Suprapubic skin (tissue), 4 donors: ENCODE measurements at places on chromosomes 2 and 18. TPM values are rescaled to one million over a fixed set of nuclear protein-coding genes. Genes with fewer than 3 reads are reported as not detected.

The SLC8A1 gene
- total RNA-seq, result 14.4 TPM

The CDK15 gene
- 0.38 TPM for total RNA-seq

The KIF1A gene
- 2.9 TPM for total RNA-seq

The UGT1A3 gene
- not detected for total RNA-seq

The TRIB2 gene
- 34.2 TPM for total RNA-seq

The GKN1 gene
- total RNA-seq, result not detected

The ZBTB7C gene
- total RNA-seq, result 50.6 TPM

The ASIC4 gene
- not detected for total RNA-seq

DNA sequence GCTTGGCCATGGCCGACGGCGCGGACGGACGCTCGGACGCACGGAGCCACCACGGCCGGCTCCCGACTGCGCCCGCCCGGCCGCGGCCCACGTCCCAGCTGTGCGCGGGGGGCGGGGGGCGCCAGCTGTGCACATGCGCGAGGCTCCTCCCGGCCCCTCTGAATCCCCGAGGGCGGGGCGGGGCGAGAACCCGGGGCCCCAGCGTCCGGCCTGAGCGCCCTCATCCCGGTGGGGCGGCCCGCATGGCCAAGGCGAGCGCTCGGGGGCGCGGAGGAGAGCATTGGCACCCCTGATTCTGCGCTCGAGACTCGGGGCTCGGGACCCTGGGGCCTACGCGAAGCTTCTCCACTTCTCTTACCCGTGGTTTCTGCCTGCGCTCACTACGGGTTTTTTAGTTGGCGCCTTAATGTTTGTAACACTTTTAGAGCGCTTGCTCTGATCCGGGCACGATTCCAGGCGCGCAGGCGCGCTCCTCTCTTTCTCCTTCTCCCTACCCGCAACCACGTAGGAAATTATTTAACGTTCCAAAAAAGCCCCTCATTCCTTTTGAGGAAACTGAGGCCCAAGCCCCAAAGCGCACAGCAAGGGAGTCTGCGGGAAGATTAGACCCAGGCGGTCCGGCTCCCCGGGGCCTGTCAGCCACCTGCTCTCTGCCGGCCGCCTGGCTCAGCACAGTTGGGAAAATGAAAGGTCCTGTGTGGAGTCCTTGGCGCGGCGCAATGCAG, at the start of gene PXDN:
Gene PXDN, minus strand, starts transcription at position 70 of the 725 bp plus-strand sequence. Its CDS starts 60 bp downstream, at position 10.
- peaks cover 63% of the 10 kb centered on the region for H3K27me3 ChIP-seq
- no peaks in the 10 kb centered on the region for H3K36me3 ChIP-seq
- DNase-seq, result peak; percentile 79

- H3K27me3 ChIP-seq, result no peaks in the 10 kb centered on the region
- no peak overlapping the region for H3K4me3 ChIP-seq
- no peak for DNase-seq
- H3K36me3 ChIP-seq, result no peaks in the 10 kb centered on the region
- H3K27ac ChIP-seq, result no peak overlapping the region
Measured at GRCh38 chr2:111219285-111219684, 98.6 kb downstream of the BCL2L11 start.

DNA sequence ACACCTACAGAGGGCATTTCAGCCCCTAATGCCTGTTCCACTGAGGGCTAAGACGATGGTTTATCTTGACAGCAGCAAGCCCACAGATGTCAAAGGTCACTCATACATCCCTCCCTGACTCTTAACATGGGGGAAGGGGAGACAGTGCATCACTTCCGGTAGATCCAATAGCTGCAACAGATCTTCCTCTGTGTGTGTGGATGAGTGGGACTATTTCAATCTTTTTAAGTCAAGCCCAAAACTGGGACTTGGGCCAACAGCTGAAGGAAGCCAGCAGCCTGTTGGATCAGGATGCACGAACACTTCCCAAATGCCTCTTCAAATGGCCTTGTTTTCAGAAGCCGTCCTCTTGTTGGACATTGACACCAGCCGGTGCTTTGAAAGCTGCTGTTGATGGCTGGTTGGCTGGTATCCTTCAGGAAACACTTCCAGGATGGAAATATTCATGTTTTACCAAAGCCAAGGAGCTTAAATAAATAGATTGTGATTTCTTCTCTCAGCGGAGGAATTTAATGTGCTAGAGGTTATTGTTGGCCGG, 59.2 kb downstream of the IL1R2 start:
- H3K4me1 ChIP-seq, result peaks cover 67% of the 10 kb centered on the region
- H3K36me3 ChIP-seq, result no peaks in the 10 kb centered on the region
- no peaks in the 10 kb centered on the region for H3K27me3 ChIP-seq
- H3K4me3 ChIP-seq, result no peak overlapping the region
- H3K27ac ChIP-seq, result peak overlapping the region; percentile 85
- no peak for DNase-seq

DNA sequence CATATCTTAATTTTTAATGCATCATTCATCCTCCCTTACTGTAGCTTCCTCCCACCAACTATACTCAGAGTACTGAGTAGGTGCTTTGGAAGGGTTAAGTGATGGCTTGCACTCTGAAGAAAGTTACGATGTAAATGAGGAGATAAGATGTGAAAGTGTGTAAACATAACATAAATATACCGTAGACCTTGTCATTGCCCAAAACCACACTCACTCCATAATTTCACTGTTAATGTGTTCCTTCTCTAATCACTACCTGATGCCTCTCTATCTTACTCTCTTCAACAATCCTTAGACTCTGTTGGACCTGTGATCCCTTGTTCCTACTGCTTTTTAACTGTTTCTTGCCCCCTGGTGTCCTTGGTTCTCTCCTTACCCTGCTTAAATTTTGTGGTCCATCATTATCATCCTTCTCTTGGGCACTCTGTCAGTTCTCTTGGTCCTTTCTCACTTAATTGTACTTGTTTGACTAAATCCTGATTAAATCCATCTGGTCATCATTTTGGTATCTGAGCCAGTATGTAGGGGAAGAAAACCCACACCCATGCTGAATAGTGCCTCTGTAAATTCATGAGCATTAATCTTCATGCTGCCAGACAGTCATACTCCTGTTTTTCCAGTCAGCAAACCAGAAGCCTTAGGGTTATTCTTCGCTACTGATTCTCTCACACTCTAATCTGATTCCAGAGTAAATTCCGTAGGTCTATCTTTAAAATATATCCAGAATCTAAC, 45.0 kb downstream of the PMS1 start:
- H3K4me3 ChIP-seq, result no peak overlapping the region
- no peaks in the 10 kb centered on the region for H3K27me3 ChIP-seq
- H3K27ac ChIP-seq, result no peak overlapping the region
- no peaks in the 10 kb centered on the region for H3K4me1 ChIP-seq
- DNase-seq, result no peak

- H3K36me3 ChIP-seq, result no peaks in the 10 kb centered on the region
- no peak for DNase-seq
- H3K4me1 ChIP-seq, result no peaks in the 10 kb centered on the region
- no peak overlapping the region for H3K4me3 ChIP-seq
Measured at GRCh38 chr18:6836331-6836730, 106.8 kb downstream of the ARHGAP28 start.

- peaks cover 43% of the 10 kb centered on the region for H3K27me3 ChIP-seq
- no peaks in the 10 kb centered on the region for H3K36me3 ChIP-seq
- peaks cover 8% of the 10 kb centered on the region for H3K4me1 ChIP-seq
- H3K27ac ChIP-seq, result no peak overlapping the region
- no peak overlapping the region for H3K4me3 ChIP-seq
Measured at GRCh38 chr2:232537079-232537478, 2.4 kb upstream of the CHRNG start.

DNA sequence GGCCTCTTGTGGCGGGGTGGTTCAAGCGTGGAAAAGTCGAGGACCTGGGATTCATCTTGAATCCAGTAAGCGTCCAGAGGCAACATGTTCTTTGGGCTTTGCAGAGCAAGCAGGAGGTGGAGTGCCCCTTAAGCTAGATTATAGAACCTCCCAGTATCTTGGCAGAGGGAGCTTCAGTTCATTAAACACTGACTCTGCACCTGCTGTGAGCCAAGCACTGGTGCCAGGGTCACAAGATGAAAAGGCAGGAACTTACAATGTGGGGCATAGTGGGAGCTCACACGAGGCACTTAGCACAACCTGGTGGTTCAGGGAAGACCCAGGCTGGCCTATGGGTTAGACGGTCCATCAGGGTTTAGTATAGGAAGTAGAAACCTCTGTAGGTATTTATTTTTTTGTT, 7.4 kb upstream of the FZD5 start:
- DNase-seq, result no peak
- H3K27ac ChIP-seq, result no peak overlapping the region
- H3K27me3 ChIP-seq, result no peaks in the 10 kb centered on the region
- no peaks in the 10 kb centered on the region for H3K4me1 ChIP-seq
- no peak overlapping the region for H3K4me3 ChIP-seq
- no peaks in the 10 kb centered on the region for H3K36me3 ChIP-seq

DNA sequence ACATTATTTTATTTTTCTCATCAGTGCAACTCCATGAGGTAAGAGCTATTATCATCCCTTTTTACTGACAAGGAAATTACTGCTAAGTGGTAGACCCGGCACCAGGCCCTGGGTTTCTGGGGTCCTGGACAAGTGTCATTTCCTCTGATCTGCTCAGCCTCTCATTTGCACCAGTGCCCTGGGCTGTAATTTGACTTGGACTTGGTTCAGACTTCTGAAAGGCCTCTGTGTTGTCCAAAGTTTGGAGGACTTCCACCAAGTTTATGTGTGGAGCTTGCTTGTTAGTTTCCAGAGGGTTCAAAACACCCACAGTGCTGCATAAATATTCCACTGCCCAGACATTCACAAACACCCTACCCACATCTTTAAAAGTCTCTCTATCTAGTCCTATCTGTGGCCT, 44.0 kb upstream of the PPP1CB start:
- DNase-seq, result no peak
- peaks cover 22% of the 10 kb centered on the region for H3K4me1 ChIP-seq
- H3K4me3 ChIP-seq, result no peak overlapping the region
- no peaks in the 10 kb centered on the region for H3K36me3 ChIP-seq

GRCh38 chr2:53173698-53174455, 593.7 kb upstream of the CHAC2 start:
- no peaks in the 10 kb centered on the region for H3K27me3 ChIP-seq
- no peak for DNase-seq
- H3K4me1 ChIP-seq, result no peaks in the 10 kb centered on the region
- no peaks in the 10 kb centered on the region for H3K36me3 ChIP-seq
- H3K27ac ChIP-seq, result no peak overlapping the region

GRCh38 chr18:3209859-3210569, 9.8 kb downstream of the MYOM1 start:
- H3K36me3 ChIP-seq, result no peaks in the 10 kb centered on the region
- no peak overlapping the region for H3K4me3 ChIP-seq
- no peaks in the 10 kb centered on the region for H3K27me3 ChIP-seq
- peaks cover 3% of the 10 kb centered on the region for H3K4me1 ChIP-seq

- H3K27me3 ChIP-seq, result no peaks in the 10 kb centered on the region
- no peaks in the 10 kb centered on the region for H3K4me1 ChIP-seq
- H3K27ac ChIP-seq, result no peak overlapping the region
- no peak for DNase-seq
Measured at GRCh38 chr2:39648580-39648979, 17.1 kb upstream of the TMEM178A start.

DNA sequence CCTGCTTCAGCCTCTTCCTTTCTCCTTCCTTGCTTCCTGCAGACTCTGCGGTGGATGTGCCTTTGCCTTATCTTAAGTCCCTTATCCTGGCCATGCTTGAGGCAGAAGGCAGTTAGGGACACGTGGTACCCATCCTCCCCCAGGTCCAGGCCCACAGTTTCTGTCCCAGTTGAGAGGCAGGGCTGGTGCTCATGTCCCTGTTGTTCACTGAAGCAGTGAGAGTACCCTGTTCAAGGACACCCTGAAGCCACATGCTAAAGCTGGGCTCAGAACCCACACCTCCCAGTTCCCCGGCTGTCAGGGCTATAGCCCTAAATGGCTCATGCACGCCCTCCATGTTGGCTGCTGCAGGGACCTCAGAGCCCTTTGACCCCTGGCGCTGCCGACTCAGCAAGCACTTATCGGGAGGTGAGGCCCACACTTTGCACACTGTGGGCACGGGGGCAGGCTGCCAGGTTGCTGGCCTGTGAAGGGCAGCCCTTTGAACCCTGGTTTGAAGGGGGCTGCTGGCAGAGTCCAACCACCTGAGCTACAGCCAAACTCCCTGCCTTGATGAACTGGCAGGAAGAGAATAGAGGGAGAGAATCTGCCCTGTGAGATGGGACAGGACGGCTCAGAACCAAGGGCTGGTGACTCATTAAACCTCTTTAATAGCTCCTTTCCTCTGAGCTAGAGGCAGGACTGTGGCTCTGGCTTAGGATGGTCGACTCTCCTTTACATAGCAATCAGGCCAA, 6.3 kb downstream of the KHK start:
- DNase-seq, result no peak
- no peaks in the 10 kb centered on the region for H3K27me3 ChIP-seq
- H3K4me3 ChIP-seq, result no peak overlapping the region
- no peak overlapping the region for H3K27ac ChIP-seq
- peaks cover 10% of the 10 kb centered on the region for H3K4me1 ChIP-seq

- H3K4me1 ChIP-seq, result no peaks in the 10 kb centered on the region
- DNase-seq, result no peak
- H3K27me3 ChIP-seq, result no peaks in the 10 kb centered on the region
Measured at GRCh38 chr18:24954341-24954740, 397.6 kb downstream of the ZNF521 start.

GRCh38 chr2:191145769-191146471, 4.9 kb downstream of the STAT4 start:
- DNase-seq, result no peak
- no peaks in the 10 kb centered on the region for H3K27me3 ChIP-seq
- peaks cover 7% of the 10 kb centered on the region for H3K4me1 ChIP-seq
- no peak overlapping the region for H3K4me3 ChIP-seq
- no peak overlapping the region for H3K27ac ChIP-seq

DNA sequence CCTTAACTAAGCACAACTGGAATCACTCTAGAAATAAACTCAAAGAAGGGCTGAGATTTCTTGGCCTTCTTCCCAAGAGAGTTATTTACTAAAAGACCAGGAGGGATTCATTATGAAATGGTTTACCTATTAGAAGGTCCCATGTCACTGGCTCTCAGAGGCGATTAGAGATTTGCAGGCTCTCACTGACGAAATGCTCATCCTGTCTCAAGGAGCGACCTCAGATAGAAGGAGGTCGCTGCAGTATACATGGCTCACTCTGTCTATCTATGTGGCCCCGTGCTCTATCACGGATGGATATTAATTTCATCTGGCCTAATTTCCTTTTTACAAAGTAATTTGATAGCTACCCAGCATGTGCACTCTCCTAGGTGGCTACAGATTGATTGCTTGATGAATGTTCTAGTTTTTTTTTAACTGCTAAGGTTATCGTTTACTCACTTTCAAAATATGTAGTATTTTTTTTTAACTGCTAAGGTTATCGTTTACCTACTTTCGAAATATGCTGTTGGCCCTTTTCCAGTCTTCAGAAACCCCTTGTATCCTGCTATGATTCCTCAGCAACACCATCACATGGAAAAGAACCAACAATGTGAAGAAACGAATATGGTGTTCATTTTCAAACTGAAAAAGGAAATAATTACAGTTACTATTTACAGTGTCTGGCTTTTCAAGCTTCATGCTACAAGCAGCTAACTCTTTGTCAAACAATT, 9.1 kb downstream of the SMIM21 start:
- H3K4me3 ChIP-seq, result no peak overlapping the region
- H3K27ac ChIP-seq, result no peak overlapping the region
- no peak for DNase-seq
- H3K27me3 ChIP-seq, result no peaks in the 10 kb centered on the region
- H3K4me1 ChIP-seq, result no peaks in the 10 kb centered on the region
- H3K36me3 ChIP-seq, result no peaks in the 10 kb centered on the region

- H3K27ac ChIP-seq, result no peak overlapping the region
- no peaks in the 10 kb centered on the region for H3K36me3 ChIP-seq
- no peak overlapping the region for H3K4me3 ChIP-seq
- no peak for DNase-seq
- no peaks in the 10 kb centered on the region for H3K4me1 ChIP-seq
Measured at GRCh38 chr18:60146220-60146960, 226.2 kb downstream of the MC4R start.
